Muscle of leg (tissue), 16 donors: ENCODE measurements at places on chromosomes 6 and 20. TPM values are rescaled to one million over a fixed set of nuclear protein-coding genes. Genes with fewer than 3 reads are reported as not detected.

GRCh38 chr6:157148391-157149323 is 174.7 kb downstream of the TMEM242 start:
- DNase-seq = peak; percentile 88

DNA sequence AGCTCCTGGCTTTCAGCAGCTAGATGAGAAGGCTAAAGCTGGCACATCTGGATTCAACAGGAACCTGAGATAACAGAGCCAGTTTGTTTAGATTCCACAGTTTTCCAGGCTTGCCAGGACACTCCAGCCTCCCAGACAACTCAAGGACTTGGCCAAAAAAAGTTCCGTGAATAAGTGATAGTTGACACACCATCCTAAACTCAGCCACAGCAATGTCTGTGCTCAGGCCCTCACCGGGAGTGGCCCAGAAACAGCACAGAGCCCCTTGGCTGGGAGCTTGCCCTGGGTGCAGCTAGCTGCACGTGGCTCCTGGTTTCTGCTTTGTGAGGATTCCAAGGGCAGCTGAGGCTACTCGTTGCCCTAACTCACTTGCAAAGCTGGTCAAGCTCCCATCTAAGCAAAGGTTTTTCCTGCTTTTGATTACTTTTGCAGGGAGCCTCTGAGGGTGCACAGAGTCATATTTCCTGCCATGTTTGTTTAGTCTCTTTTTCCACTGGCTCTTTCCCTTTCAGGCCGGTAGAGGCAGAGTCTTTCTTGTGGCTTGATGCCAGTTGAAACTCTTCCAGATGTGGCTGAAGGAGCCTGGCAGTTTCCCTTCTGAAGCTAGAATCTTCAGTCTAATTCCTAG is 118.3 kb upstream of the ECI2 start:
- DNase-seq = peak; percentile 90

GRCh38 chr6:143406673-143407072 is 43.8 kb downstream of the ADAT2 start:
- no peak for DNase-seq

- DNase-seq = no peak
Observed at GRCh38 chr6:13380761-13381160, 52.4 kb upstream of the TBC1D7 start.

- DNase-seq = no peak
Observed at GRCh38 chr6:165229216-165229615, 80.2 kb downstream of the C6orf118 start.

DNA sequence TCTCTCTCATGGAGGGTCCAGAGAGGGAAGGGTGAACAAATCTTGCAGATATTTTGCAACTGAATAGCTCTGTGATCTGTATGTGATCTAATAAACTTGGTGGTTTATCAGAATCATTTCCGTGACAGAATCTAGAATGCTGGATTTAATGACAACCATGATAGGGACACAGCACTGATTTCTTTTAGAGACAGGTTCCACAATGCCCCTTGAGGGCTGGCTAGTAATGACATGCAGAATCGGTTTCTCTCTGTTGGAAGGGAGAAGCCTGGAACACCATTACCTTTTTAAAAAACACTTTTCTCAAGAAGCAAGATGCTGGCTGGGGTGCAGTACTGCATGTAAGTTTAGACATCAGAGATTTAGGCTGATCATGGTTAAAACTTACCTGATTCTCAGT is 313.4 kb downstream of the CDH26 start:
- no peak for DNase-seq

DNA sequence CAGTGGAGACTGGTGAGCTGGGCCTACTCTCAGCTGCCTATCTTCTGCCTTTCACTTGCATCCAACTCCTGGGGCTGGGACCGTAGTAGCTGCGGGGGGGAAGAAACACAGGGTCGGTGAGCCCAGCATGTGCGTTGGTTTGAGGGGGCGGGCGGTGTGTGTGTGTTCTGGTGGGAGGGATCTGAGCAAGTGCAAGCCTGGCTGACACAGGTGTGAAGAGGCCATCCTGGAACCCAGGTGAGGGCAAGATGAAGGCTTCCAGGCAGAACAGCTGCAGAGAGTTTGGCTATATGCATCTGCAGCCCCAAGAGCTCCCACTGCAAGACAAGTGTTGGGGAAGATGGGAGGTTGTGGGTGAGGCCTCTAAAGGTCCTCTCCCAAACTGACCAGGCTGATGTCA is 30.6 kb downstream of the MOCS1 start:
- DNase-seq = no peak

- no peak for DNase-seq
Observed at GRCh38 chr6:108242721-108243120, 18.1 kb downstream of the SNX3 start.

Gene C20orf204
- polyA plus RNA-seq = 0.98 TPM

Gene TEAD3
- polyA plus RNA-seq = 52.2 TPM

Gene SLC12A5
- polyA plus RNA-seq = 1.5 TPM

Gene TCP11
- 0.12 TPM for polyA plus RNA-seq
